ENCODE measurements at places on chromosomes 3 and 15.
A peak's percentile ranks its signal among the peaks of the same experiment; 100 is the strongest.

- no peak for DNase-seq
Measured at GRCh38 chr3:141462176-141462859, 24.5 kb upstream of the RASA2 start.

GRCh38 chr3:38843898-38844297, 27.9 kb upstream of the SCN10A start:
- no peak for DNase-seq

GRCh38 chr3:152071924-152072323, 196.8 kb upstream of the MBNL1 start:
- no peak for DNase-seq

DNA sequence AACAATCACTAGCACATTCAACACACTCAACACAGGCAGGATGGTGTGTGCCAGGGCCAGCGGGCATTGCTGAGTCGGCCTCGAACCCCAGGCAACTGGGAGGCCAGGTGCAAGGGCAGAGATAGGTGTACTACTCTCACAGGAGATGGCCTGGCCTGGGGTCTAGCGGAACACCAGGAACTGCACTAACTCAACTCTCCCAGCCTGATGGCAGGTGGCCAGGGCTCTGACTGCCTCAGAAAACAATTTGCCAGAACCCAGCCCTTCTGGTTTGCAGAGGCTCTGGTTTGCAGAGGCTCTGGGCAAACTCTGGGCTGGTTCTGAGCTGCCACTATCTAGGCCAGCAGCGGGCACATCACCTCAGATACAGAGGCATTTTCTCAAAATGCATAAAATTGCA, 229.2 kb upstream of the CHRNA7 start:
- no peak for DNase-seq

- no peak for DNase-seq
Measured at GRCh38 chr15:59334076-59334415, 38.6 kb downstream of the MYO1E start.

DNA sequence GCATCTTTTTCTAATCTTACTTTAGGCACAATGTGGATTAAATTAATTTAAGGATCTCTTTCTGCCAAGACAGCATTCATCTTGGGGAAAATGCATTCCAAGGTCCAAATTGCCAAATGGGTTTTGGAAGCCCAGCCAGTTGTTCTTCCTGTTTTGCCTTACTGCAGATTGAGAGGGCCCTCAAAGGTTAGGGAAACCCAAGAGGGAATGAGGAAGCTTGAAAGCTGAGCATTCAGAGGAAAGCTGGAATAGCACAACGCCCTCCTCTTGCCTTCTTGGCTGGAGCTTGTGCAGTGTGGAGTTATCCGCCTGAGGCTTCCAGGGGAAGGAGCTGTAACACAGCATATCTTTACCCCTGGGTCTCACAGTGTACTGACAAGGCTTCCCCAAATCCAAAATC, 18.2 kb upstream of the SACM1L start:
- DNase-seq = no peak

DNA sequence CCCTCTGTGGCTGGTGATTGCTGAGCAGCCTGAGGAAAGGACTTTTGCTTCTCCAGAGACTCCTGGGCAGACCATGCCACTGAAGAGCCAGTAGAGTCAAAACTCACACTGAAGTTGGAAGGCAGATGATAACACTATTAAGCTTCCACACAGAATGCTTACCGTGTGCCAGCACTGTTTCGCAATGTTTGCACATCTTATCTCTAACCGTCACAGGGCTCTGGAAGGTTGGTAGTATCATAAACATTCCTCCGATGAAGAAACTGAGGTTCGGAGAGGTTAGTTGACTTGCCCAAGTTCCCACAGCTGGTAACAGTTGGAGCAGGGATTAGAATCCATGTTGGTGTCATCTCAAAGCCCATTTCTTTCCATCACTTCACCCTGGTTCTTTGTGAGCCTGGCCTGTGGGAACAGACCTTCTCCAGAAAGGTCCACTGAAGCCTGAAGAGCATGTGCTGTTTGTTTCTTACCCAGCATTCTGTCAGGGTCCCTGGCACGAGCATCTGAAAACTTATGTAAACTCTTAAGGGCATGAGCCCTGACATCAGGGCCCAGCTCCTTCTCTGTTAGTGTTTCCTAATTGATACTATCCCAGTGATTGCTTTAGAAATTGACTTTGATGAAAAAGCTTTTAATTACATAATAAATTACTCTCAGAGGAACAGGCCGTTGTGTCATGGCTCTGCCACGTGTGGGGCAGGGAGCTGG, 77.0 kb upstream of the PRR23C start:
- no peak for DNase-seq

GRCh38 chr3:152780553-152780952, 54.4 kb upstream of the P2RY1 start:
- DNase-seq = no peak

- no peak for DNase-seq
Measured at GRCh38 chr3:22010997-22011396, 260.0 kb upstream of the ZNF385D start.

GRCh38 chr3:32502946-32503286, 264 bp upstream of the CMTM6 start:
- DNase-seq = no peak

GRCh38 chr15:62985768-62986167, 56.8 kb upstream of the TPM1 start:
- no peak for DNase-seq

- no peak for DNase-seq
Measured at GRCh38 chr3:20130106-20130505, 55.9 kb downstream of the SGO1 start.

GRCh38 chr15:50907601-50908208, 778 bp upstream of the AP4E1 start:
- peak; percentile 16 for DNase-seq

DNA sequence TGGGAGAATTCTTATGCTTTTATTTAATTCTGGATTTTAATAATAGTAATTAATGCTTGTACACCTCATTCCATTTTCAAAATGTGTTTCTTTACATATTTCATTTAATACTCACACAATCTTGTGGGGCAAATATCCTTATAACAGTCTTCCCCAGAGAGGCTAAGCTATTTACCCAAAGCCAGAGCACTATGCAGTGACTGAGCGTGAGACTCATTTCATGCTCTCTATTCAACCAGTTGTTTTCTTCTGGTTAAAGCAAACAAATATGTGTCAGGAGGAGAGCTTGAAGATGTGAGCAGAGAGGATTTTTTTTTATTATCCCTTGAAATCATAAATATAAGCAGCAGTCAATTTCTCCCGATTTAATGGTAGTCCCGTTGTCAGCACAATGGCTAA, 548.3 kb upstream of the TBL1XR1 start:
- DNase-seq = no peak

- DNase-seq = no peak
Measured at GRCh38 chr3:34360713-34361112, 562.3 kb downstream of the PDCD6IP start.
